ENCODE measurements at places on chromosomes 1 and 21.

- no peak for DNase-seq
These were observed 242.5 kb upstream of the VAMP3 start for GRCh38 chr1:7528386-7529198.

DNA sequence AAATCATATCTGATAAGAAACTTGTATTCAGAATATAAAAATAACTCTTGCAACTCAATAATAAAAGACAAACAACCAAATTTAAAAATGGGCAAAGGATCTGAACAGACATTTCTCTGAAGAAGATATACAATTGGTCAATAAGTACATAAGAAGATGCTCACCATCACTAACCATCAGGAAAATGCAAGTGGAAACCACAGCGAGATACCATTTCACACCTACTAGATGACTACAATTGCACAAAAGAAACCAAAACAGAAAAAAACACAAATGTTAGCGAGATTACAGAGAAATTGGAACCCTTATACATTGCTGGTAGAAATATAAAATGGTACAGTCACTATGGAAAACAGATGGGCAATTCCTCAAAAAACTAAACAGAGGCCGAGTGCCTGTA is 11.5 kb upstream of the ZNF683 start:
- no peak for DNase-seq

GRCh38 chr1:19042675-19043578 is 86.5 kb upstream of the IFFO2 start:
- no peak for DNase-seq

DNA sequence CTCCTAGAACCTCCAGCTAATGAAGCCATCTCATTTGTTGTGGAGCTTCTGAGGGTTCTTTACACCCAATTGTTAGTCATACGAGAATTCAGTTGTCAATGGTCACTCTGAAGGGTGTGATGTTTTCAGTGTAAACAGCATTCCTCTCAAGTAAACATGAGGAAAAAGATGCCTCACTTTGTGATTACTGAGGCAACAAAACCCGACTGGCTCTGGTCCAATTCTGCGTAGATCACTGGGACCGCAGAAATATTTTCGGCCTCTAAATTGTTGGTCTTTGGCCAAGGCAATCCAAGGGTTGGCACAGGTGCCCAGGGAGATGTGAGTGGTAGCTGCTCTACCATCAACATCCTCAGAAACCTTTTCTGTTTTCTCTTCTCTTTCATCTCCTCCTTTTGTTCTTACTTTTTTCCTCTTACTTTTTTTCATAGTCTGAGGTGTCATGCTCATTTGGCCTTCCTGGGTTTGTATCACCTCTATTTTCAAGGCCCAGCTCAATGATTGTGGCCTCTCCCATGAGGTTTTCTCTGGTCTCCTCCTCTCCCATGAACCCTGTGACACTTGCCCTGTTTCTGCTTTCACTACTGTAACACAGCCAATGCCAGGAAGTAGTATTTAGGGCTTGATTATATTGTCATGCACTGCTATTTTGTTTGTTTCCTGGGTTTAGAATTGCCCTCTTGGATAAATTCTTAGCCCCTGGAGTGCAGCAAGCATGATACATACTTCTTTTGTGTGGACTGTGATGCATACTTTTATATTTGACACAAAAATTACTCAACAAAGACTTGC is 221.9 kb downstream of the TNR start:
- peak; percentile 16 for DNase-seq

- DNase-seq = no peak
These were observed 49.7 kb downstream of the GPR52 start for GRCh38 chr1:174497478-174497877.

GRCh38 chr1:63772201-63772600 is 1.6 kb upstream of the ROR1 start:
- DNase-seq = peak; percentile 44

GRCh38 chr1:95850763-95851162 is 616.8 kb downstream of the RWDD3 start:
- no peak for DNase-seq

DNA sequence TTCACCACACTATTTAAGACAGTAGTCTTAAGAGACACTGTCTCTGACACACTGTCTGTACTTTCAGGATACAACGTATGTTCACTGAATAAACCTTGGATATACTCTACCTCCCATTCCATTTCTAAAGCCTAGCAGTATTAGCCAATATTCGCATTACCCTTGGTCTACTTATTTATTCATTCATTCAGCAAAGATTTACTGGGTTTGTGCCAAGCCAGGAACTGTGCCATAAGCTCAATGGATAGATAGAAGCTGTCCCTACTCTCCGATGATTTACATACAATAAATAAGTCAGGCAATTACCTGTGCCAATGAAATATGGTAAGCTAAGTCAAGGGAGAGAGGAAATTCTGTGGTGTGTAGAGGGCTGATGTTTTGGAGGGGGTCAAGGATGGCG is 195.2 kb upstream of the RAB4A start:
- peak; percentile 15 for DNase-seq

DNA sequence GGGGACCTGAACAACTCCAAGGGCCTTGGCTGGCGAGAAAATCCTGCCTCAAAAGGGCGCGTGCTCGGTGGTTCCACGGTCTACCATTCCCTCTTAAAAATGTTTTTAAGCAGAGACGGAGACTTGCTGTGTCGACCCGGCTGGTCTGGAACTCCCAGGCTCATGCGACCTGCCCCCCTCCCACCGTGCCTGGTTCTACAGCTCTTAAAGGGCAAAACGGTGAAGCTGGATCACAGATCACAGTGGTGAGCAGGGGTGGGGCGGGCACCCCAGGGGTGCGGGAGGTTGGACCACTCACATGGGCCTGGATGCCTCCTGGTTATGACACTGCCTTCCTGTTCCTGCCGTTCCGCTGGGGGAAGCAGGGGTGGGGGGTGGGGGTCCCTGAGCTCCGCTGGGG is 4.2 kb upstream of the C1orf159 start:
- DNase-seq = no peak

GRCh38 chr1:177219554-177220458 is 49.0 kb downstream of the BRINP2 start:
- peak; percentile 8 for DNase-seq

- peak; percentile 29 for DNase-seq
These were observed 24.2 kb downstream of the SPAG17 start for GRCh38 chr1:118160806-118161205.

DNA sequence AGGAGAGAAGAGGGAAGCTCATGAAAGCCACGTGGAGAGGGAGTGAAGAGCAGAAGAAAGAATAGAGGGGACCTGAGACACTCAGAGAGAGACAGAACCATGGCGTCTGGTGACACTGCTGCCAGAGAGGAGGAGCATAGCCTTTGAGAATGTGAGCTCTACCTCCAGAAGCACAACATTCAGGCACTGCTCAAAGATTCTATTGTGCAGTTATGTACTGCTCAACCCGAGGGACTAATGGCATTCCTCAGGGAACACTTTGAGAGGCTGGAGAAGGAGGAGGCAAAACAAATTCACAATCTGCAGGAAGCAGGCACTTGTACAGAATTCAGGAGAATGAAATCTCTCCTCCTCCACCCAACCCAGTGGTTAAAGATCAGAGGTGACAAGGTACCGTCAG is 45.1 kb downstream of the BTBD8 start:
- no peak for DNase-seq

GRCh38 chr1:20367116-20367585 is 76.5 kb downstream of the VWA5B1 start:
- peak; percentile 78 for DNase-seq

DNA sequence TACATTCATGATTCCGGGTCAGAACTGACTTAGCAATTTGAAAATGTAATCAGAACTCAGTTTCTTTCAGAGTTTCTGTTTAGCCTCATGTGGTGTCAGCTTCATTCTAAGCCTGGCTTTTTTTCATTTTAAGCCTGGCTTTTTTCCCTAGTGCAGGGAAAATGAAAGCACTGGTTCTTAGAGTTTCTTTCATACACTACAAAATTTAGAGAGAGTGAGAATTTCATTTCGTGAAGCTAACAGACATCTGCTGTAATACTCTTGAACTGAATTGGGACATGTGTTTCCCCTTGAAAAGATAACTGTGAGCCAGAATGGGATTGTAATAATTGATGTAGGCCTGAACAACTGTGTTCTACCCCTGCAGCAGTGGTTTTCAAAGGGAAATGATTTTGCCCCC is 95.3 kb upstream of the KIAA0040 start:
- DNase-seq = no peak
